DMS79 (cell line): ENCODE measurements at places on chromosomes 12 and 14.

- no peak for DNase-seq
These were observed 138.9 kb downstream of the PIWIL1 start for GRCh38 chr12:130476451-130477135.

DNA sequence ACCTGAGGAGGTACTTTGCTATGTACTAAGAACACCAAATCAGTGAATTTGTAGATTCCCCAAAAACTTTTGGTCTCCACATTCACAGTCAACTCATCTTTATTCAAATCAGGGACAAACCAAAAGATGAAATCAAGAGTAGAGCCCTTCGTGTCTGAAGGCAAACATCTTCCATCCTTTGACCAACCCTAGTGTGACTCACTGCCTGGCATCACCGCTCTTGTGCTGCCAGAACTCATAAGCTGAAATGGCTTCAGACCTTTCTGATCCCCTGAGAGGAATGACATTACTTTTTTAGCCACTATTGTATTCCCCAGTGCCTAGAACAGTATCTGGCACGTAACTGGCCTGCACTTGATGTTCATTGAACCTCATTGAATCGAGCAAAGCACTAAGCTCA lies 50.1 kb downstream of the GOLGA5 start:
- DNase-seq: no peak

DNA sequence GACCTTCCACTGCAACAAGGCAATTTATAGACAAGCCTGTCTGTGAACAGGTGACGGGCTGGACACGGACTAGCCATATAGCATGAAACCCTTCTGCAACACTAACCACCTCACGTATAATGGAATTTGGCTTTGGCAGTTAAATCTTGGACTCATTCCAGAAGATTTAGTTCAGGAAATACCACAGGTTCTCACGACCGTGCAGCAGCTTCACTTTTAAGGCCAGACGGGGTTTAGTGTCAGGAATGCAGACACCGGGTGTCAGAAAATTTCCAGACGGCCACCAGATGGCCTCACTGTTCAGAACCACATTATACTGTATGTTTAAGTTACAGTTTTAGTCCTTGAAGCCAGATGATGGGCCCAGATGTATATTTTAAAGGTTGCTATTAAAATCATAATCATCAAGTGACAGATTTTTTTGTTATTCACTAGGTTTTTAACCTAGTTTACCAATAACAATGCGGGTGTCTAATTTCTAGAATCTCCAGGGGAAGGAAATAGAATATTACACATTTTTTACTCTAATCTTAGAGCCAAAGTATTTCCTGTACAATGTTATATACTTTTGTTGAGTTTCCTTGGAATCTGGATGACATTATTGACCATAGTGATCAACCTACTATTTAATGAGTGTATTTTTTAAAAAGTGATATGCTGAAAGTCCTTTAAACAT lies 90.5 kb upstream of the TMPO start:
- DNase-seq: peak; percentile 62

GRCh38 chr12:85872497-85873091 lies 1.5 kb upstream of the NTS start:
- DNase-seq: no peak

GRCh38 chr14:89681086-89682018 lies 264.3 kb upstream of the FOXN3 start:
- no peak for DNase-seq

GRCh38 chr12:51036279-51036678 lies 10.1 kb upstream of the SLC11A2 start:
- DNase-seq: no peak
